Muscle of back (tissue), 13 donors: ENCODE measurements at places on chromosomes 16 and 17.

DNA sequence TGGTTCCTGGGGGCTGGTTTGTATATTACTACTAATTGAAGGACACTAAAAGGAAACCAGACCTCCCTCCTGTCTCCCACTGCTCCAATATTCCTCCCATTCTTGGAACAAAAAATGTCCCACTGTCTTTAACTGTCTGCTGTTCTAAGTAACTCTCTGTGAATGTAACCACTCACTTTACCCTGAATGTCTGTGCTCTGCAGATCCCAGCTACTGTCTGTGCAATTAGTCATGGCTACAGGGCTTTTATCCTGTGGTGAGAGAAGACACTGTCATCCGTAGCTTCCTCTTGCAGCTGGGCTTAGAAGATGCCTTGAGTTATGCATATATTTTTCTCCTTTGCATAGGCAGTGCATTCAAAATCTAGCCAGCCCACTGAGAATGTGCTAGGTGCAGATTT, 853.8 kb downstream of the CDH8 start:
- no peak for DNase-seq

DNA sequence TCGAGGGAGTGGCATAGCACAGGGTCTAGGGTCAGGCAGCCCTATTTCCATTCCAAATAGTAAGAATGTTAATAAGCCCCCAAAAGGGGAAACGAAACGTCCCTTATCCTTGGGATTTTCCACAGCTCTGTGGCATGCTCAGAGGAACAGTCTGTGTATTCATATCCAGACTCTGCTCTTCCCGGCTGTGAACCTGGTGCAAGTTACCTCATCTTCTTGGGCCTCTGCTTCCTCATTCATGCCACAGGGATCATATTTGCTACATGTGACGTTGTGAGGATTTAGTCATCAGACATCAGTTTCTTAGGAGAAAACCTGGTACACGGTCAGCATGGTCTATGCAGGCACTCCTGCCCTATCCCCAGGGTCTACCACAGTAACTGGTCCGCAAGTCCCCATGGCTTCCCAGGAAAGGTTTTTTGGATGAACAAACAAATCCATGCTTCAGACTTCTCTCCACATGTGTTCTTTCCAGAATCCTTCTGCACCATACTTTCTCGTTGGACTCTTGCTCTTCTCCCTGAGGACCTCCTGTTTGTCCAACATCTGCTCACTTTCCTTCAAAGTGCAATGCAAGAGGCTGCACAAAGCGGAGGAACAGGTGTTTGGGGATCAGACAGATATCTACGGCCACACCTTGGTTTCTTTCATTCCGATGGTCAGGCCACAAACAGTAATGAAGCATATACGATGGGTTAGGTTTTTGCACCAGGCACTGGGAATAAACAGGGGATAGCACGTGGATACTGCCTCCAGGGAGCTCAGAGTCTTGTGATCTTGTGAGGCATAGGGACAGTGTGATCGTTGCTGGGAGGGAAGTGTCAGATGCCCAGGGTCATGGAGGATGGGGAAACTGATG, 17.7 kb downstream of the GLP2R start:
- no peak for DNase-seq

DNA sequence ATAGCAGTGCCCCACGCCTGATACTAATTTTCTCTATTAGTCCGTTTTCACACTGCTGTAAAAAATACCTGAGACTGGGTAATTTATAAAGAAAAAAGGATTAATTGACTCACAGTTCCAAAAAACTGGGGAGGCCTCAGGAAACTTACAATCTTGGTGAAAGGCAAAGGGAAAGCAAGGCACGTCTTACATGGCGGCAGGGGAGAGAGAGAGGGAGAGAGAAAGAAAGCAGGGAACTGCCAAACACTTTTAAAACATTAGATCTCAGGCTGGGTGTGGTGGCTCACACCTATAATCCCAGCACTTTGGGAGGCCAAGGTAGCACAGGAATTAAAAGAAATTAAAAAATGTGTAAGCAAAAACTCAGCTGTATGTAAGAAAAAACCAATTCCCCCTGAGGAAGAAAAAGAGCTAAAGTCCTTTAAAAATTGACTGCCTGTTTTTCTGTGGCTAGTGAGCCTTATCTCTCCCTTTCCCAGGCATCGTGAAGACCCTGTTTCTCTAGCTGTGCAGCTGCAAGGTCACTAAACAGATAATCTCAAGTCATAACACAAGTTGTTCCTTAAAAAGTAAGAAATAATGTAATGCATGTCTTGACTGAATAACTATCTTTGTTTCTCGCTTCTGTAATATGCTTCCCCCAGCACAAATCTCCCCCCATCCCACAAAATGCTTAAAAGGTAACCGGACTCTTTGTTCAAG, 14.0 kb downstream of the ZSCAN10 start:
- no peak for DNase-seq

DNA sequence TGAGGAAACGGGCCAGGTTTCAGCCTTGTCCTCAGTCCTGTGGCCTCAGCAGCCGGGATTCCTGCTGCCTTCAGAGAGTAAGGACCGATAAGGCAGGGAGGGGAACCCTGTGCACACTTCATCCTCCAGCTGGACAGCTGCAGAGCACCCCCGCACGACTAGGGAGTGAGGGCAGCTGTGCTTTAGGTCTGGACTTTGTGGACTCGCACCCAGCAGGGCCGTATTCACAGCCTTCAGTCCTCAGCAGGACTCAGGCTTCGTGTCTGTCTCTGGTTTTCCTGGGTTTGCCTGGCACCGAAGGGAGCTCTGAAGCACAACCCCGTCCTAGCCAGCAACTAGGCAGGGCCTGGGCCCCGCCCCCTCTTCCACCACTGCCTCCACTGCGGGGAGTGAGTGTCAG, 45.8 kb upstream of the CACNG5 start:
- DNase-seq = no peak

DNA sequence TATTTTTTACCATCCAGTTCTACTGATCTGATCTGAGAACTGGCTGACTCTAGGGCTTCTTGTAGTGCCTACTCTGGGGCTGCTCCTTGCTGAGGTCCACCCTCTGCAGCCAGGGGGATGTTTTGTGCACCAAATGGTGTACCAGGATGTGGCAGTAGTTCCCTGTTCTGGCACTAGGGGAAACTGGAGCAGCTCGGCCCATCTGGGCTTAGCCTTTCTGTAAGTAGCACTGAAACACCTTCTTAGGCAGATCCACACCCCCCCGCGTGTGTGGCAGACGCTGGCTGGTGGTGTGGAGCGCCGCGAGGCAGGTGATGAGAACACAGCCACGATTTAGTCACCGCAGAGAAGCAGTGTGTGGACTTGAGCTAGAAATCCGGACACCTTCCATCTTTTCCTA, 17.0 kb downstream of the DUSP14 start:
- no peak for DNase-seq

DNA sequence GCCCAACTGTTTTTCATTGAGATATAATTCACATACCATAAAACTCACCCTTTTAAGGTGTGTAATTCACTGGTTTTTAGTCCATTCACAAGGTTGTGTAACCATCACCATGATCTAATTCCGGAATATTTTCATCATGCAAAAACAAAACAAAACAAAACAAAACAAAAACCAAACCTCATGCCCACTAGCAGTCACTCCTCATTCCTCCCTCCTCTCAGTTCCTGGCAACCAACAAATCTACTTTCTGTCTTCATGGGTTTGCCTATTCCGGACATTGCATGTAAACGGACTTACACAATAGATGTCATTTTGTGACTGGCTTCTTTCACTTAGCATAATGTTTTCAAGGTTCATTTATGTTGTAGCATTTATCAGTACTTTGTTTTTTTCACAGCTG, 4.5 kb upstream of the NOD2 start:
- no peak for DNase-seq

DNA sequence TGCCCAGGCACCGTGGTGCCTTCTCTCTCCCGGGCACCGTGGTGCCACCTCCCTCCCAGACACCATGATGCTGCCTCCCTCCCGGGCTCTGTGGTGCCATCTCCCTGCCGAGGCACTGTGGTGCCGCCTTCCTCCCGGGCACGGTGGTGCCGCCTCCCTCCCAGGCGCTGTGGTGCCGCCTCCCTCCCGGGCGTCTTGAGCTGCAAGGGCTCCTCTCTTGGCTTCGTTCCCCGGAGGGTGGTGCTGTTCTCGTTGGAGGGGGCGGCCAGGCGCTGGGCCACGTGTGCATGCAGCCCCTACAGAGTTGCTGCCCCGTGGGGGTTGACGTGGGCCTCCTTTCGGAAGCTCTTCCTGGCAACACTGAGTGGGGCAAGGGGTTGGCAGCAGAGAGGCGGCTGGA, 8.2 kb downstream of the CENPX start:
- no peak for DNase-seq

GRCh38 chr17:17645961-17646360, 35.3 kb upstream of the RAI1 start:
- no peak for DNase-seq
